ENCODE measurements at places on chromosomes 4 and X.

- DNase-seq: no peak
Measured at GRCh38 chrX:135516376-135516775, 4.1 kb upstream of the INTS6L start.

- DNase-seq: no peak
Measured at GRCh38 chr4:57039345-57039744, 60.6 kb downstream of the POLR2B start.

DNA sequence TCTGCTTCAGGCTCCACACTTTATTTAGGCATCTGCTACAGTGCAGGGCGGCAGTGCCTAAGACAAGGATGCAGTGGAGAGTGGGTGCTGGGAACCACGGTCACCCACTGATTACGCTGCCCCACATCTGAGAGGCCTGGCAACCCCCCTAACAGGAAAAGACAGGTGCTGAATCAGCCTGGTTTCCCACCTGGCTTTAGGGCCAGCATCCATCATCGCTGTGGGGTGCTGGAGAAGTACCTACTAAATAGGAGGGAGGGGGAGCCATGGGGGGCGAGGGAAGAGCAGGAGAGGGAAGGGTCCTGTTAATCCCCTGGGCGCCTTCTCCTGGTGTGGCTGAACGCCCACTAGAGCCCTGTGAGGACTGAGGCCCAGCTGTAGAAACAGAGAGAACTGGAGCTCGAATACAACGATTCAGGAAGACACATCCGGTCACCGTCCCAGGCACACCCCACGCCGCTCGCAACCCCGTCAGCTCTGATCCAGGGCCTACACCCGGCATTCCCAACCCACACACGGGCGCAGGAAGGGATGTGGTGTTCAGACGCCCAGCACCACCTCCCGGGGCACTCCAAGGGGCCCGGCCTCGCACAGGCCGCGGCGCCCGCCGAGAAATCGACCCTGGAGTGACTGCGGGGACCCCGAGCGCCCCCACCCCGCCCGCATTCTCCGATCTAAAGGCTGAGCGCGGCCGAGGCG, 554 bp downstream of the DCTD start:
- DNase-seq: no peak

DNA sequence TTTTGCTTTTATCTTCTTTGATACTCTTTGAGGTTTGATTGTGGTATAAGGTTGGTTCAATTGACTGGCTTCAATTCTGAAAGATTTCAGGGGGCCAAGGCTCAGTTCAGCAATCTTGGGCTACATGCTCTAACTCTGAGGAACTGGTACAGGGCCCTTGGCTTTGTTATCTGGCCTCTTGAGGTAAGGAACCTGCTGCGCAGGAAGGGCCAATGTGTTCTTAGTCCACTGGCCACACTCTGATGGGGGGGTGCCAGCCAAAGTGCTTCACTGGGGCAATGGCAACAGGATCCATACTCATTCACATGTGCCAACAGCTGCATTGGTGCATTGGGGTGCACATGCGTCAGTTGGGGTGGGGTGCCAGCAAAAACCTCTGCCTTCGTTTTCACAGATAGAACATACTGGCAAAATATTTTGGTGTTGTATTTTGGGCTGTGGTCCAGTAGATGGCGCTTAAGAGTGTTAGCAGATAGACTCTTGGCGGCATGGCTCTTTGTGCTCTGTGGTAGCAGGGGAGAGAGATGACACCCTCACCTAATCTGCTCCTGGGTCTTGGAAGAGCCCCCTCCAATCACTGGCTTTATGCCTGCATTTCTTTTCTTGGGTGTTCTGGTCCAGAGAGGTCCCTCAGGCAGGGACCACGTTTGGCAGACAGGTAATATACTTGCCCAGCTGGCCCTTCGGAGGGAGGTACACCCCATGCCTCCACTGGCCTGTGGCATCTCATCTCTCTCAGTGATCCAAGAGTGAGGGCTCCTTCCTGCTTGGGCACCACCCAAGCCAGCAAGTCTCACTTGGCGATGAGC, 42.9 kb downstream of the NDST3 start:
- DNase-seq: no peak

DNA sequence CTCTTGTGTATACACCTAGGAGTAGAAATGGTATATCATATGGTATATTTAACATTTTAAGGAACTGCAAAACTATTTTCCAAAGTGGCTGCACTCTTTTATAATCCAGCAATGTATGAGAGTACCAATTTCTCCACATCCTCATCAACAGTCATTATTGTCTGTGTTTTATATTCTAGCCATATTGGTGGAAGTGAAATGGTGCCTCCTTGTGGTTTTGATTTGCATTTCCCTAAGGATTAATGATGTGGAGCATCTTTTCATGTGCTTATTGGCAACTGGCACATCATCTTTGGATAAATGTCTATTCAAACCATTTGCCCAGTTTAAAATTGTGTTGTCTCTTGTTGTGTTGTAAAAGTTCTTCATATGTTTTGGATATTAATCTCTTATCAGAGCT, 9.6 kb downstream of the BMP15 start:
- no peak for DNase-seq

DNA sequence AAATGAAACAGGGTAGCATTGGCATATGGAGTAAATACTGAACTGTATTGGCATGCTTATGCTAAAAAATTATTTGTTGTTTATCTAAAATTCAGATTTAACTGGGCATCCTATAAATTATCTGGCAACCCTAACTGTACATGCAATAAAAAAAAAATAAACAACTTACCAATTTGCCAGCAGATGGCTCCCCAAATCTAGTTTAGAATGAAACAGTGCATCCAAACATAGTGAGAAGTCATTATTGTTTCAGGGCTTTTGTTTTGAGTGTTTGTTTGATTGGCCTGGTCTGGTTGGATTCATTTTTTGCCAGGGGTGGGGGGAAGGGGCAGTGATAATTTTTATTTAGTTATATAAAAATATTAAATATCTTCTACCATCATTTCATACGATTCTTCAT, 12.8 kb upstream of the NSUN7 start:
- no peak for DNase-seq

DNA sequence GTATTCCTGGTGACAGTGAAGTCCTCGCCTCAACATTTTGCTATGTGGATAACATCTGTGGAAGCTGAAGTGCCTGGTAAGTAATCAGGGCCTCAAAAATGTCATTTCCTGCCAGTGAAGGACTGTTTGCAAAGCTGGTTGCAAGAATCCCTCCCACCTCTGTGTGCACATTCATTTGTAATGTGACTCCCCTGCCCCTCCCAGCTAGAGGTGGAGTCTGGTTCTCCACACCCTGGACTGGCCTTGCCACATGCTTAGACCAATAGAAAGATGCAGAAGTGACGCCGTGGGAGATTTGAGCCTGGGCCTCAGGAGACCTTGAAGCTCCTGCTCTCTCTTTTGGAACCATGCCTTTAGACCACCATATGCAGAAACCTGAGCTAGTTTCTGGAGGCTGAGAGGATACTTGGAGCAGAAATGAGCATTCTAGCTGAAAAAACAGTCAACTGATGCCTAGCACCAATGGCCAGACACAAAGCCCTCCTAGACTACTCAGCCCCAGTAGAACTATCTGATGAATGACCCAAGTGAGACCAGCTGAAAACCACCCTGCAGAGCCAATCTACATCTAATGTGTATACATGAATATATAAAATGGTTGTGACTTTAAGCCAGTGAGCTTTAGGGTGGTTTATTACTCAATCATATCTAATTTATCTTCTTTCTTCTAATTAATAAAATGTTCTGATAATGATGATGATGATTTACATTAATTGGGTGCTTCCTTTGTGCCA, 47.8 kb upstream of the CRMP1 start:
- DNase-seq: no peak

DNA sequence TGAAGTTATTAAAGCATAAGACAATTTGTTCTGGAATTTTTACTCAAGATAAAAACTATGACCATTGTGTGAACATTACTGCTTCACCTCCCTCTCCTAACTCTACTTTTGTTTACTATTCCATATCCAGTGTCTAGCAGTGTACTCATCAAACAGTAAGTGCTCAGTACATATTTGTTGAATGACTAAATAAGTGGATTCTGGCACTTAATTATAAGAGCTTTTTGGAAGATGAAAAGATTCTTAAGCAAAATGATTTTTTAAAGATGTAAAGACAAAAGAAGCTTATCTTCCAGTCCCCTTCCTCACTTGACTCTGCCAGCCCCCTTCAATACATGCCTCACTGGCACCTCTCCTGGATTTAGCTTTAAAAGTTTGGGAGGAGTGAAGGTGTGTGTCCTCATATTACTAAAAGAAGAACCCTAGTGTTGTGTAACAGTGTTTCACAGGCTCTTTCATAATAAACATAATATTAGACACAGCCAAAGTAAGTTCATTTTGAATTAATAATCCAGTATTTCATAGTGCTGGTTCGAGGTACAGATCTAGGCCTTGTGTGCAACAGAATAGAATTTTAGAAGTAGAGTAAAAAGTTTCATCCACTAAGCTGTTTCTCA, 53.0 kb downstream of the GAB1 start:
- DNase-seq: no peak

GRCh38 chr4:13705521-13706041, 78.1 kb upstream of the BOD1L1 start:
- no peak for DNase-seq

DNA sequence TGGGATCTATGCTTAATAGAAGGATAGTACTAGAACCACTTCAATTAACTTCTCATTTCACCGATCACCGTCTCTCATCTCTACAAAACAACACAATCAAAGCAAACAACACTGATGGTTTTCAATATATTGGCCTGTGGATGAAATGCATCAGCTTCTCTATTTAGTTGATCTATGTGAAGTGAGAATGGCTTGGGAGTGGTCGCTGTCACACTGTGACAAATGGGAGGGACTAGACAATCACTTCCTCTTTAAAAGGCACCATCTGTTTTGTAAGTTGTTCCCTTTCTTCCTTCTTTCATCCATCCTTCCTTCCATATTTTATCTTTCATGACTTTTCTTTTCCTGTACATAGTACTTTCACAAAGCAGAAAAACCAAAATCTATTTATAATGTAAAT, 23.9 kb upstream of the NWD2 start:
- DNase-seq: no peak

GRCh38 chr4:8144359-8144758, 14.3 kb downstream of the ABLIM2 start:
- no peak for DNase-seq

DNA sequence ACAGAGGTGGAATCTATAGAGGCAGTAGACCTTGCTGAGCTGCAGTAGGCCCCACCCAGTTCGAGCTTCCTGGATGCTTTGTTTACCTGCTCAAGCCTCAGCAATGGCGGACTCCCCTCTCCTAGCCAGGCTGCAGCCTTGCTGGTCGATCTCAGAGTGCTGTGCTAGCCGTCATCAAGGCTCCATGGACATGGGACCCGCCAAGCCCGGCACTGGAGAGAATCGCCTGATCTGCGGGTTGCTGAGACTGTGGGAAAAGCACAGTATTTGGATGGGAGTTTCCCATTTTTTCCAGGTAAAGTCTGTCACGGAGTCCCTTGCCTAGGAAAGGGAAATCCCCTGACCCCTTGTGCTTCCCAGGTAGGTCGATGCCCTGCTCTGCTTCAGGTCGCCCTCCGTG, 124.8 kb upstream of the KLF8 start:
- DNase-seq: no peak

GRCh38 chr4:62627141-62627540, 1427.0 kb downstream of the ADGRL3 start:
- DNase-seq: no peak

GRCh38 chrX:635428-636090, 5.0 kb downstream of the SHOX start:
- DNase-seq: no peak

- no peak for DNase-seq
Measured at GRCh38 chr4:111959222-111959621, 186.0 kb upstream of the FAM241A start.

- DNase-seq: no peak
Measured at GRCh38 chrX:24080704-24081103, 25.9 kb downstream of the EIF2S3 start.

DNA sequence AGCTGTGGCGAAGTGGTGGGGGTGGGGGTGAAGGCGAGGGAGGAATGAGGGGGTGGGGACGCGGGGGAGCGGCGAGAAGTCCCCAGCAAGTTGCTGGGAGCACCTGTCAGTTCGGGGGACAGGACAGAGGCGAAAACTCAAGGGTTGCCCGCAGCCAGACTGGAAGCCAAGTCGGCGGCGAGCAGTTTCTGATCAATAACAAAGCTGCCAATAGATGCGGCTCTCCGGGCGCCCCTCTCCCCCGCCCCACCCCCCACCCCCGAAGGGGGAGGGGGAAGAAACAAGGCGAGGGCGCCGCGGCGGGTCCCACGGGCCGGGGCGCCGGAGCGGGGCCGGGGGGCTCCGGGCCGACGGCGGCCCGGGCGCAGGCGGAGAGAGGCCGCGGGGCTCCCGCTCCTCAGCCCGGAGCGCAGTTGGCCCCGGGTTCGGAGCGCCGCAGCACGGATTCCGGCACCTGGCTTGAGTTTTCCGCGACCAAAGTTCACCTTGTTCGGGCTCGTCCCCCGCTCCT, 379 bp downstream of the PDGFC start:
- no peak for DNase-seq

- DNase-seq: no peak
Measured at GRCh38 chr4:108947526-108947925, 184.7 kb upstream of the ETNPPL start.

DNA sequence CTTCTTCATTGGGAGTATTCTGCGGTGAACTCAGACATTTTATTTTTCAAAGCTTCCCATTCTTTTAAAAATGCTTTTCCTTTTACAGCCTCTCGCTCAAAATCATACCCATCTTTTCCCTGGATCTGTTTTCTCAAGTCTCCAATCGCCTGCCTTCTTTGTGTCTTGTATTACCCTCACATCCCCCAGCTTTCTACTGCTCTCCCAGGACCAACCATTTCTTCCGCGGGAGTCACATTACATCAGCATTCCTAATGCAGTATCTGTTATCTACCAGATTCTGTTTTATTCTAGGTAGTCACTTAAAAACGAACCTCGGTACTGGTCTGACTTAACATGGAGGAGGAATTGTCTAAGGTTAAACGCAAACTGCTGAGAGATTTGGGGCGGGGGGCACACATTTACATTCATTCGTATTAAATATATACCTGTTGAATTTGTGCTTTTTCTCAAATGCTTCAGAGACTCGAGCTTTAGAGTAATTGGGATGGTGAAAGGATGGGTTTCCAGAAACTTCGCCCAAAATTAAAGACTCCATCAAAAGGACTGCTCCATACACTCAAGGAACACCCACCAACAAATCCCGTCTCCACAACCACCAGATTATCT, 493 bp upstream of the UCHL1 start:
- DNase-seq: no peak

DNA sequence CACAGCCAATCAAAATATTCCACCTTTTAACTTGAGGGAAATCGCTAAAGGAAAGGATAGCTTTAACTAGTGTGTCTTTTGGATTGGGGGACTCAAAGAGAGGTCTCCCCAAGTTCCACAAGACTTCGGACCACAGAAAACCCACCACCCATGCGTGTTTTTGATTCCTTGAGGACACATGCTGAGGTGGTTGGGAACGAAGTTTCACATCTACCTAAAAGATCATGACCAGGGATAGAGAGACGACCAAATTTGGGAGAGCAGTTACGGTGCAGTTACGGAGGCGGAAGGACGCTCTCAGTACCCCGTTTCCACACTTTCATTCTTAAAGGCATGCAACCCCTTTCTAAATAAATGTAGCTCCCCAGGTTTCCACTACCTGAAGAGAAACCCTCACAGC, 1.1 kb downstream of the PCYT1B start:
- DNase-seq: no peak

Data from stimulated activated CD8-positive, alpha-beta memory T cell treated with anti-CD3 and anti-CD28 coated beads, Interleukin-2, amount 100 ng/mL, for 1 hour (primary cell).